SJCRH30 (cell line): ENCODE measurements at places on chromosomes 5 and 9.

- DNase-seq, result no peak
- no peak overlapping the region for H3K27ac ChIP-seq
- peaks cover 15% of the 10 kb centered on the region for H3K36me3 ChIP-seq
Observed at GRCh38 chr5:113081881-113082546, 105.4 kb downstream of the DCP2 start.

DNA sequence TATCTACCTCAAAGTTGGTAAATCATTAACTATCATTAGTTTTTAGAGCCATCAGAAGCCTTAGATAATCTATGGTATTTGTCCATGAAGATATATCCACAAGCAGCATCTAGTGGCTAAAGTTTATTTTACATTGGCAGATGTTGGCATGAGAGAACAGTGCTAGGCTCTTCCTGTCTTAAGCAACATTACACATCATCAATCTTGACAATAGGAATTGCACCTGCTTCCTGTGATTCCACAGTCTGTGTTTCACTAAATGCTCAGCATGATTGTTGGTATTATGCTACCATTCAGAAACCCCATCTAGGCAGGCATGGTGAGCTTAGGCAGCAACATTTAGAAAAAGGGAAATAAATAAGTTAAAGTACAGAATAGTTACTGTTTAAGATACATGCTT lies 246.6 kb downstream of the SLCO4C1 start:
- peak; percentile 9 for DNase-seq
- no peak overlapping the region for H3K4me3 ChIP-seq
- H3K36me3 ChIP-seq, result no peaks in the 10 kb centered on the region

DNA sequence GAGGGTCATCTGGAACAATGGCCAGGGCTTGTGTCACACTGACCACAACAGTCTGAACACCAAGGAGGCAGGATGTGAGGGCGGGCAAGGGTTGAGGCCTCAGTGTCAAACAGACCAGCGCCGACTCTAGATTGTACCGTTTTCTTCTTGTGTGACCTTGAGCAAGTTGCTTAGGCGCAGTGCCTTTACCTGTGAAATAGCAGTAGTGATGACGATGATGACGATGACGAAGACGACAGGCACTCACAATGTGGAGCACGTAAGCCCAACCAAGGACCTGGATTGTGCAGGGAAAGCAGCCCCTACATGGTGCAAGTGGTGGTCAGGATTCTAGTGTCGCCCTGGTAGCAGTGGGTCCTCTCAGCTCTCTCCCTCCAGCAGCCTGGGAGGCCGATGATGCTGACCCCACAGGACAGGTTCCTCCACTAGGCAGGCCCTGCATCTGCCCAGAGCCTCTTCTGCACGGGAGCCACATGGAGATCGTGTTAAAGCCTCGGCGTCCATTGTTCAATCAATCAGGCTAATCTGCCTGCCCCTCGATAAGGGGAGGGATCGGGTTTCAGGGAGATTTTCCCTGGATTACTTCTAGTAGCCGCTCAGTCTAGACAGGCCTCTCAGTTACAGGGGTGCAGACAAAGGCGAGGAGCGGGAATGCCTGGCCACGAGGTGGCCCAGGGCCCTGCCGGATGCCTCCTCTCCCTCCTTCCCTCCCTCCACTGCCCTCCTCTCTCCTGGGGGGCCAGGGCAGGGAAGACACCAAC lies 91.7 kb downstream of the MACROH2A1 start:
- H3K4me1 ChIP-seq, result peaks cover 85% of the 10 kb centered on the region
- H3K4me3 ChIP-seq, result no peak overlapping the region
- peak; percentile 90 for DNase-seq
- H3K36me3 ChIP-seq, result no peaks in the 10 kb centered on the region

DNA sequence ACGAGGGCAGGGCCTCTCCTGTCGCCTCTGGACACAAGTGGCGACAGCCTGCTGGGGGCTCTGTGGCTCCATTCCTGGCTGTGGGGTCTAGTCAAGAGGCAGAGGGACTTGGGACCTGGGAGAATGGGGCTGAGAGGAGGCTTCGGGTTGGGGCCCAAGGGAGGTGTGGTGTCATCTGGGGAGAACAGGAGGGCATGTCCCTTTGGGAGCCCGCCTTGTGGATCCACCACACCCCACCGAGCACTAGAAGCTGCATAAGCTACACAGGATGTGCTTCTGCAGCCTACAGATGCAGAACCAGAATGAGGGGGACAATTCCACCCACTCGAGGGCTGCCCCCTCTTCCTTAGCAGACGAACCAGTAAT lies 3.9 kb upstream of the MAN1B1 start:
- peaks cover 8% of the 10 kb centered on the region for H3K36me3 ChIP-seq
- no peak overlapping the region for H3K4me3 ChIP-seq
- no peak for DNase-seq

DNA sequence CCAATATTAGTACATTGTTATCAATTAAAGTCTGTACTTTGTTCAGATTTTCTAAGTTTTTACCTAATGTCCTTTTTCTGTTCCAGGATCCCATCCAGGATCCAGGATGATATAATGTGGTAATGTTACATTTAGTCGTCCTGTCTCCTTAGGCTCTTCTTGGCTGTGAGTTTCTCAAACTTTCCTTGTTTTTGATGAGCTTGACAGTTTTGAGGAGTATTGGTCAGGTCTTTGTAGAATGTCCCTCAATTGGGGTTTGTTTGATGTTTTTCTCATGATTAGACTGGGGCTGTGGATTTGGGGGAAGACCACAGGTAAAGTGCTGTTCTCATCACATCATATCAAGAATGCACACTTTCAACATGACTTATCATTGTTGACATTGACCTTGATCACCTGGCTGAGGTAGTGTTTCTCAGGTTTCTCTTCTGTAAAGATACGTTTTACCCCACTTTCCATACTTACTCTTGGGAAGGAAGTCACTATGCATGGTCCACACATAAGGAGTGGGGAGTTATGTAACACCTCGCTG lies 9.6 kb downstream of the NDFIP1 start:
- no peak for DNase-seq
- no peaks in the 10 kb centered on the region for H3K4me1 ChIP-seq
- H3K27me3 ChIP-seq, result no peaks in the 10 kb centered on the region
- H3K36me3 ChIP-seq, result no peaks in the 10 kb centered on the region
- H3K4me3 ChIP-seq, result no peak overlapping the region

DNA sequence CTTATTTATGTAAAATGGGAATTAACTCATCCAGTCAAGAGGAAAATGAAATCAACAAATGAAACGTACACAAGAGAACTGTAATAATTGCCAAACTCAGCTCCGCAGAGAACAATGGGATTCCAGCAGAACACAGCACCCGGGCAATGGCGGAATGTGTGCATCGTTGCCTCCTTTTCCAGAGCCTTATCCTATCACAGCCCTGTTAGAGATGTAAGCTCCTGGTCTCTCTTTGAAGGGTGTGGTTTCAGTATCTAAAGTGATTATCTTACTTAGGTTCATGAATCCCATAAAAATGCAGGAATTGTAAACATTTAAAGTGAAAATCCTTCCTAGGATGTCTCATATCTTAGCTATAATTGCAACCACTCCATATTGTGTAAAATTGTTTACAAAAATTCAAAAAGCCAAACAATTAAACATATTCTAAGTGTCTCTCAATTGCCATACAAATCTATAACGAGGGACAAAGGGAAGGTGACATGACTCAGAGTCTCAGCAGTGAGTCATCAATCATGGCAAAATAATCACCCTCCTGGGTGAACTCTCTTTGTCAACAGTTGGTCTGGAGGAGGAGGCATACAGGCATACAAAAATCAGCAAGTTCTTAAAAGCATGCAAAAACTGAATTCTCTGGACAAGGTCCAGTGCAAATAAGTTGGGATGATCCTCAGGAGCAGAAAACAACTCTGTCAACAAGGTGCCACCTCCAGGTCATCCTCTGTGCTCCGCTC lies 22.6 kb downstream of the SEMA5A start:
- DNase-seq, result no peak
- no peaks in the 10 kb centered on the region for H3K27me3 ChIP-seq
- no peaks in the 10 kb centered on the region for H3K4me1 ChIP-seq
- no peaks in the 10 kb centered on the region for H3K36me3 ChIP-seq
- no peak overlapping the region for H3K4me3 ChIP-seq
- no peak overlapping the region for H3K27ac ChIP-seq

- H3K27ac ChIP-seq, result no peak overlapping the region
- H3K27me3 ChIP-seq, result no peaks in the 10 kb centered on the region
- peak; percentile 68 for DNase-seq
- H3K4me3 ChIP-seq, result no peak overlapping the region
- peaks cover 20% of the 10 kb centered on the region for H3K4me1 ChIP-seq
- H3K36me3 ChIP-seq, result no peaks in the 10 kb centered on the region
Observed at GRCh38 chr5:109412981-109413402, 3.2 kb upstream of the PJA2 start.

DNA sequence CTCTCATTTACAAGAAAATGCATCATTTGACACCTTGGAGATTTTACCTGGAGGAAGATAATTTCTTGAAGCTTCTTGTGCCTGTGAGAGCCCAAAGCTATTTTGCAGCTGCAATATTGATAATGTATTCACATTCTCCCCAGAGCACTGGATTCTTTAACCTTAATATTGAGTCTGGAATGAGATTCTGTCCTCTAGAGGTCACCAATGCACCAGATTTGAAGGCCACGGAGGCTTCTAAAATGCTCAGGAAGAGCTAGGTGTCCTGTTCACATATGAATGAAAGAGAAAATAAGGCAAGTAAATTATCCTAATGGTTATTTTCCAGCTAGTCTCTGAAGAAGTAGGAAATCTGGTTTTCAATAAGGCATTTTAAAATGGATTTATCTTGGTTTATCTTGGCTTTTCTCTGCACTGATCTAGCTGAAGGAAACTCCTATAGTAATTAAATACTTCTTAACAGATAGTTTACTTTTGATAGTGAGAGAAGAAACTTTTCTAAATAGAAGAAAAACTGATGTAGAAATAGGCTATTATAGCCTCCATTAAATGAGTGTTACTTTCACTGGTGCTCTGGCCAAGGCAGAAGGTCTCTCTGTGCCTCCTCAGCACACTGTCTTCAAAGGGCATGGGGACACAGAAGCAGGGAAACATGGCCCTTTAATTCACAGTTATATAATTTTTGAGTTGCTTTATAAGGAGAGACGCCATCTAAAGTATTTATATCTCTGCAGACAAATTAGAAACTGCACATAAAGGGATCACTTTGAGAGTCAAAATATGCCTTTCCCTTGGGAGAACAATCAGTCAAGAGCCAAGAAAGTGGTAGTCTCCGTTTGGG lies 297.0 kb upstream of the ACTBL2 start:
- no peaks in the 10 kb centered on the region for H3K36me3 ChIP-seq
- peak; percentile 87 for DNase-seq
- peaks cover 52% of the 10 kb centered on the region for H3K4me1 ChIP-seq
- H3K4me3 ChIP-seq, result no peak overlapping the region
- no peaks in the 10 kb centered on the region for H3K27me3 ChIP-seq
- no peak overlapping the region for H3K27ac ChIP-seq

DNA sequence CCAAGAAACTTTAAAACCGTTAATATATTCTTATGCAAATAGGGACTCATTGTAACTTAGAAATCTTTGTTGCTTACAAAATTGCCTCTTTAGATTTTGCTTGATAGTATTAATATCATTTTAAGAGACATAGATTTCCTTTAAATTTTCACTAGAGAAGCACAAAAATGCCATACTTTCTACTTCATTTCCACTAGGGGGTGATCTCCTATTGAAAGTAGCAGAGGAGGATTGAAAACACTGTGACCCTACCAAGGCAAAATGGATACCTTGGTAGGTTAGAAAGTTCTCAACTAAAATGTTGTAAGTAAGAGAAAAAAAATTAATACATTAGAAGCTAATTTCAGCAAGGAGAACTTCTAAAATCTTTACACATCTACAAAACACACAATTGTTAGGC lies 204.9 kb downstream of the CHSY3 start:
- H3K4me1 ChIP-seq, result no peaks in the 10 kb centered on the region
- no peak overlapping the region for H3K4me3 ChIP-seq
- no peak overlapping the region for H3K27ac ChIP-seq
- H3K36me3 ChIP-seq, result no peaks in the 10 kb centered on the region
- H3K27me3 ChIP-seq, result no peaks in the 10 kb centered on the region; the same call in 1 of the 2 replicates
- no peak for DNase-seq

- DNase-seq, result peak; percentile 70
- H3K4me3 ChIP-seq, result peak overlapping the region; percentile 82
- H3K36me3 ChIP-seq, result peaks cover 17% of the 10 kb centered on the region
- peaks cover 9% of the 10 kb centered on the region; the same call in 1 of the 2 replicates for H3K4me1 ChIP-seq
- H3K27ac ChIP-seq, result peak overlapping the region; percentile 97
- no peaks in the 10 kb centered on the region for H3K27me3 ChIP-seq
Observed at GRCh38 chr5:151156507-151157420, 815 bp downstream of the ANXA6 start.

- DNase-seq, result no peak
- 0 out of 2 replicates have a peak, but pooled peaks cover 3% of the 10 kb centered on the region for H3K36me3 ChIP-seq
- H3K27ac ChIP-seq, result no peak overlapping the region
Observed at GRCh38 chr9:77807846-77808750, 160.0 kb upstream of the GNA14 start.

DNA sequence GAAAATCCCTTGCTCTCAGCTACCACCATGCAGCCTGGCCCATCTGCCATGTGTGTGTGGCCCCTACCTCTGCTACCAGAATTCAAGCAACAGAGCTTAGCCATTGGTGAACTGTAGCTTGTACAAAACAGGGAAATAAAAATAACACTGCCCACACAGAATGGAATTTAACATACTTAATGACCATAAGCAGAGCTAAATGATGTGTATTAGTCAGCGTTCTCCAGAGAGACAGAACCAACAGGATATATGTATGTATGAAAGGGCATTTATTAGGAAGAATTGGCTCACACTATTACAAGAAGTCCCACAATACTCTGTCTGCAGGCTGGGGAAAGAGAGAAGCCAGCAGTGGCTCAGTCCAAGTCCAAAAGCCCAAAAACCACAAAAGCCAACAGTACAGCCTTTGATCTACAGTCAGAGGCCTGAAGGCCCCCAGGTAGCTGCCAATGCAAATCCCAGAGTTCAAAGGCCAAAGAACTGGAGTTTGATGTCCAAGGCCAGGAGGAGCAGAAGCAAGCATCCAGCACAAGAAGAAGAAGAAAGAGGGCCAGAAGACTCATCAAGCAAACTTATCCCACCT lies 318.8 kb downstream of the DNAH5 start:
- no peaks in the 10 kb centered on the region for H3K36me3 ChIP-seq
- no peak for DNase-seq
- H3K27me3 ChIP-seq, result no peaks in the 10 kb centered on the region
- H3K27ac ChIP-seq, result no peak overlapping the region

- H3K4me1 ChIP-seq, result peaks cover 6% of the 10 kb centered on the region; the same call in 1 of the 2 replicates
- no peaks in the 10 kb centered on the region for H3K27me3 ChIP-seq
- peaks cover 4% of the 10 kb centered on the region; the same call in 1 of the 2 replicates for H3K36me3 ChIP-seq
- no peak overlapping the region for H3K4me3 ChIP-seq
- DNase-seq, result no peak
- no peak overlapping the region for H3K27ac ChIP-seq
Observed at GRCh38 chr5:138029944-138030343, 2.9 kb downstream of the FAM13B start.

DNA sequence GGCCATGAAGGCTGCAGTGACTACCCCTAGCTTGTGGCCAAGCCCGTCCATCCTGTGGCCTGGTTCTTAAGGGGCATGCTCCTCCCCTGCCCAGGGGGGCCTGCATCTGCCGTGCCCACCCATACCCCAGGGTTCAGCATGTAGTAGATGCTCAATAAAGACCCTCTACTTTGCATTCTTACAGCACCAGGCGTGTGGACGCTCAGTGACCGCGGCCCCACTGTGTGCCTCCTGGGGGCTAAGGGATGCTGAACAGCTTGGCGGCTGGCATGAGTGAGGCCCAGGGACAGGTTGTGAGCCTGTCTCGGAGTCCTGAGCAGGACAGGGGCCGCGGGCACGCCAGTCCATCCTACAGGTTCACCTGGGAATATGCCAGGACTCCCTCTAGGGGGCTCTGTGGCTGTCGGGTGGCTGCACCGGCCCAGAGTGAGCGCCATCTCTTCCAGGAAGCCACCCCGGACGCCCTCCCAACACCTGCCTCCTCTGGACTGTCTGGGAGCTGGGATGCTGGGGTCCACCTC lies 9.1 kb downstream of the NOTCH1 start:
- no peak for DNase-seq
- no peaks in the 10 kb centered on the region for H3K4me1 ChIP-seq
- H3K36me3 ChIP-seq, result peaks cover 3% of the 10 kb centered on the region; the same call in 1 of the 2 replicates
- no peak overlapping the region for H3K4me3 ChIP-seq
- H3K27ac ChIP-seq, result no peak overlapping the region
